Stimulated activated CD8-positive, alpha-beta memory T cell treated with anti-CD3 and anti-CD28 coated beads, Interleukin-2, amount 100 ng/mL, for 1 hour (primary cell): ENCODE measurements at places on chromosomes 6 and 20.

GRCh38 chr6:72367439-72367838 is 254.4 kb upstream of the KCNQ5 start:
- no peak for DNase-seq

GRCh38 chr6:151670116-151670515 is 137.4 kb upstream of the ESR1 start:
- no peak for DNase-seq

DNA sequence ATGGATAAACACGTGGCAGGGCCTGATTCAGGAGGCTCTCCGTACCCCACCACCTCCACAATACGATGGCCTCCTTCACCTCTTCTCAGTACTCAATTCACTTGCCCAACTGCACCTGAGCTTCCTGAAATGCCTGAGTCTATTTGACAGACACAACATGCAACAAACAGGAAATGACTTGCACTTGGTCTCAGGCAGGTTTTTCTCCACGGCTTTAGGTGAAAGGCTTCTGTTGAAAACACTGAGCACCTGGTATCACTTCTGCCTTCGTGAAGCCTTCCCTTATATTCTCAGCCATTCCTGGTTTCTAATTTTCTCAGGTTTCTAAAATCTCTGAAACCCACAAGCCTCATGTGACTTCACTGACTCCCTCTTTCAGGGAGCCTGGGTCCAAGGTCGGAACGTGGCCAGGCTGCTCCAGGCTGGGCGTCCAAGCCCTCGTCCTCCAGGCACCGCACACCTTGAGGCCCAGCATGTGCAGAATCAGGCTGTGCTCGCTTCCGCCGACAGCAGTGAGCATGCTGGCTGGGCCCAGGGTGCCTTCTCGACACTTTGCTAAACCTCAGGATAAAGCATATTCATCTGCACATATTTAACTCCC is 34.7 kb downstream of the TAF4 start:
- DNase-seq: no peak

GRCh38 chr20:10674684-10675449 is 1.1 kb upstream of the JAG1 start:
- DNase-seq: no peak

- DNase-seq: no peak
Observed at GRCh38 chr6:116012471-116012949, 48.2 kb downstream of the FRK start.

DNA sequence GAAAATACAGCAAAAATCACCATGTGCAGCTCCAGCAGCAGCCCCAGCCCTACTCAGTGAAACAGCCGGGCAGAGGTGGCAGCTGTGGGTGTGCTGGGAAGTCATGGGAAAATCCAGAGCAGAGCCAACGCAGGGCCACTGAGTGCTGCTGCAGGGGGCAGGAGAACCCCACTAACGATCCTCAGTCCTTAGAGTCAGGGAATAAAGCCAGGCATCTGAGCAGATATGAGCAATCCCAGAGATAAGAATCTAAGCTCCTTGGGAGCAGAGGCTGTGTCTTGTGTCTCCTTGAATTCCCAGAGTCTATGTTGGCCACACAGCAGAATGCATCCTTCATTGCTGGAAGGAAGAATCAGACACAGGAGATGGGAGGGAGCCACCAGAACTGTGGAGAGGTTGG is 493.1 kb upstream of the MAP3K7 start:
- DNase-seq: no peak

DNA sequence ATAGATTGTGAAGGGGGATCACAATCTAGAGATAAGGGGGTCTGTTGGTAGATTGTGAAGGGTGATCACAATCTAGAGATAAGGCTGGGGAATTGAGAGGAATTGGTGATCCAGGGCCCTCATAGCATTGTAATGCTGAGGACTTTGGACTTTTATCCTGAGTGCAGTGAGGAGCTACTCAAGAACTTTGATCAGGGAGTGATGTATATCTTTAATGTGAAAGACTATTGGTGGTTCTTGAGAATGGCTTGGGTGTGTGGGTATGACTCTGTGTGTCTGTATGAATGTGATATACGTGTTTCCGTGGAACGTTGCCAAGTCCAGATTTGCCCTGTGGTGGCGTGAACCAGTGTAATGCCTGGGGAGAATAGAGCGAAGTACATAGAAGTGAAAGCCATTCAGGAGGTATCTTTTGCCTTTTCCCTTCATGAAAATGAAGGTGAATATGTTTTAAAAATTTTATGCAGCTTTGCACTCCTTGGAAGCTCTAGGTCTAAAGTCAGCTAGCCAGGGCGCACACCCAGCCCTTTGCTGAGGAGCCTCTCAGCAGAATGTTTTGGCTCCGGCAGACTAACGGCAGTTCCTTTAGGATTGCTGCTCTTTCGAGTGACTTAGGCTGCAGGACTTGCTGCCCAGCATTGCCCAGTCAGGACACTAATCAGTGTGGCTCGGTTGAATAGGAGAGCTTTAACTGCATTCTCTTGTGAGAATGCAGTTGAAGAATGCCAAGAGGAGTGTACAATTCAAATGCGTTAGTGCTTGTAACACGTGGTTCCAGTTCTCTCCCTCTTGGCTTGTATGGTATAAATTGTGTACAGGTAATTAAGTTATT is 3.5 kb downstream of the ZFAND3 start:
- DNase-seq: no peak

GRCh38 chr6:143215363-143215762 is 154.7 kb downstream of the AIG1 start:
- DNase-seq: no peak
